Mesangial cell (primary cell): ENCODE measurements at places on chromosomes 5 and 9. TPM values are rescaled to one million over a fixed set of nuclear protein-coding genes. Genes with fewer than 3 reads are reported as not detected.

DIRAS2 gene
- total RNA-seq: 3.4 and 9.8 TPM in 2 replicates

SPATA31A3 gene
- not detected in 2 replicates for total RNA-seq

AQP3 gene
- total RNA-seq: 0.65 and 6.2 TPM in 2 replicates

NPR3 gene
- 0.81 and 3.0 TPM in 2 replicates for total RNA-seq

ABHD17B gene
- total RNA-seq: 14.8 and 15.5 TPM in 2 replicates

MEF2C gene
- total RNA-seq: 2.6 and 4.4 TPM in 2 replicates

LTC4S gene
- total RNA-seq: 2.7 TPM in 1 of 2 replicates, not detected in the other

C6 gene
- total RNA-seq: not detected in 2 replicates
